Fibroblast of the conjunctiva (primary cell): ENCODE measurements at places on chromosomes 6 and 20.
A peak's percentile ranks its signal among the peaks of the same experiment; 100 is the strongest.

- DNase-seq: no peak
Measured at GRCh38 chr20:50417023-50417329, 93.2 kb upstream of the PTPN1 start.

GRCh38 chr6:31728767-31729514, at the start of gene DDAH2:
TSS of gene DDAH2 (minus strand) at chr6:31729299. CDS start at chr6:31729161, 138 bp downstream.
- no peak for DNase-seq

- DNase-seq: no peak
Measured at GRCh38 chr6:139904158-139904533, 529.7 kb upstream of the CITED2 start.

- DNase-seq: no peak
Measured at GRCh38 chr20:42920776-42921175, 268.9 kb downstream of the PTPRT start.

DNA sequence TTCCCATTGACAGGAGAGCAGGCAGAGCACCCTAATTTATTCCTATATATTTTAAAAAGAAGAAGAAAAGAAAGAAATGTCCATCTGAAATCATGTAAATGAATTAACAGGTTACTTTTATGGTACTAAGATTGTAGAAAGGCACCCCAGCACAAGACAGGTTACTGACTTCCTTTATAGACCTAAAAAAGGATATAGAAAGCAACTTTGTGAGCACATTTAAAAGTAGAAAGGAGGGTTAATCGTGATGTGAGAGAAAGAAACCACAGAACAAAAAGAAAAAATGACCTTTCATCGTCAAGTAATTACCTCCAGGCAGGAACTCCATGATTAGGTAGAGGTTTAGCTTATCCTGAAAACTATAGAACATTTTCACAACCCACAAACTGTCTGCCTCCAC, 29.9 kb downstream of the STK38 start:
- DNase-seq: no peak

- DNase-seq: peak; percentile 88
Measured at GRCh38 chr6:74606582-74607071, 599.2 kb downstream of the COL12A1 start.

DNA sequence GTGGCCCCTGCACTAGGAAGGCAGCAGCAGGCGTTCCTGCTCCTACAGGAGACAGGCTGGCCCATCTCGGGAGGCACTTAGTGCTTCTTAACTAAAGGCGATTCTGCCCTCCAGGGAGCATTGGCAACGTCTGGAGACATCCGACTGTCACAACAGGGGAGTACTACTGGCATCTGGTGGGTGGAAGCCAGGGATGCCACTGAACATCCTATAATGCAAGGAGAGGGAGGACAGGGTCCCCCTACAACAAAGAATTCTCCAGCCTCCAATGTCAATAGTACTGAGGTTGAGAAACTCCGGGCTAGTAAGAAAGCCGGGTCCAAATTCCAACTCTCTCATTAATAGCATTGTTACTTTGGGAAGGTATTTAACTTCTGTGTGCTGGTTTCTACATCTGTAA, 119.4 kb upstream of the ARMC2 start:
- no peak for DNase-seq
